ENCODE measurements at places on chromosomes 1 and 21.

DNA sequence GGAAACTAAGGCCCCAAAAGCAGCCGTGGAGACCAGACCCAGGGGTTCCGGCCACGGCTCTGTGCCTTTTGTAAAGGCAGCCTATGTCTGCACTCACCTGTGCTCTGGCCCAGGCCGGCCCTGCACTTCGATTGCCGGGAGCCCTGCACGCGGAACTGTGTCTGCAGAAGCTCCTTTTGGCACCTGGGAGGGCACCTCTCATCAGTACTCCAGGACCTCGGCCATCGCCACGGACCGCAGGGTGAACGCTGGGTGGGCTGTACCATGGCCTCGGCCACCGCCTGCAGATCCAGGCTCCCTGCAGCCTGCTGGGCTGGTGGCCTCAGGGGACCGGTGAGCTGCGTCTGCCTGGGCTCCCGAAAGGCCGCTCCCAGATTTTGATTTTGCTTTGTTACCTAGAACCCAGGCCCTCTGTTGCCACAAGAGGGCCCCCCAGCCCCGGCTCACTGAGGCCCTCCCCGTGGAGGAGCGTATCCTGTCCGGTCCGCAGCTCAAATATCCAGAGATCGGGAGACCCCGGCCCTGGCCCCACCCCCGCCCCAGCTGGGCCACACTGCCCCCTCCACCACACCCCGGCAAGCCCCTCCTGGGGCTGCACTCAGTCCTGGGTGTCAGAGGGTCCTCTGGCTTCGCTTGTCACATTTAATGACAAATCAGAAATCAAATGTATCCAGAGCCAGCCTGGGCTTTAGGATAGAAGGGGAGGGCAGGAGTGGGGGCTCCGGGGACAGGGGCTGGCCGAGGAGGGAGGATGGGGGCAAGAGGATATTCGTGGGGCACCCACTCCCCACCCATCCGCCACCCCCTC lies 60.2 kb upstream of the PDE9A start:
- peak; percentile 54 for DNase-seq

DNA sequence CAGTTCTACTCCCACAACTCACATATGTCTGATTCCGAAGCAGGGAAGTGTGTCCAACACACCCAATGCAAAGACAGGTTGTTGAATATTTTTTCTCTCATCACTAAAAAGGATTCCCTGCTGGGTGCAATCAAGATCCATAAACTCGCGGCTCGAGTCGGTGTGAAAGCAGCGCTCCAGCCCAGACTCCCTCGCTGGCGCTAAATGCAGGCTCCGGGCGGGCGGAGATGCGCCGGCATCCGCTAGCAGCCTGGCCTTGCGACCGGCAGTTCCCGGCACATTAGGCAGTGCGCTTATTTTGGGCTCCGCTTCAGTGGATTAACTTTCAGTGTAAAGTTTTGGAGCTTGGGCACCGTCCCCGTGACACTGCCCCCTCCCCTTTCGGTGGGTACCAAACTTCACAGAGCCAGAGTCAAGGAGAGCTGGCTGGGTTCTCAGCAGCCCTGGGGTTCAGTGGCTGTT lies 87.7 kb upstream of the POU3F1 start:
- DNase-seq, result no peak

DNA sequence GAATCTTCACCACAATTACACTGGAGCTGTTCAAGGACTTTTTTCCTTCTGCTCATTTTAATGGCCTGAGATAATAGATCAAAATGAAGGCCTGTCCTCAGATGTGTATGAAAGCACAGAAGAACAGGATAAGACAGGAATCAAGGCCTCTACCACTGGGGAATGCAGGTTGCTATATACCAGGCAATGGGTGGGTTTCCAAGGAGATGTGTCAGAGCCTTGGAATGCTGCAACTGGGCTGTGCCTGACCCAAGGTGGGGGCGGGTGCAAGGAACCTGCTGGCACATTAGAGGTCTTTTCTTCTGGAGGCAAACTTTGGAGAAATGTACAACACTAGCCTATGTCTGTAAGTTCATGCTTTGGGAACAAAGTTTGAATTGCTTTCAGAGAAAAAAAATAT lies 21.7 kb upstream of the LAMC2 start:
- no peak for DNase-seq

DNA sequence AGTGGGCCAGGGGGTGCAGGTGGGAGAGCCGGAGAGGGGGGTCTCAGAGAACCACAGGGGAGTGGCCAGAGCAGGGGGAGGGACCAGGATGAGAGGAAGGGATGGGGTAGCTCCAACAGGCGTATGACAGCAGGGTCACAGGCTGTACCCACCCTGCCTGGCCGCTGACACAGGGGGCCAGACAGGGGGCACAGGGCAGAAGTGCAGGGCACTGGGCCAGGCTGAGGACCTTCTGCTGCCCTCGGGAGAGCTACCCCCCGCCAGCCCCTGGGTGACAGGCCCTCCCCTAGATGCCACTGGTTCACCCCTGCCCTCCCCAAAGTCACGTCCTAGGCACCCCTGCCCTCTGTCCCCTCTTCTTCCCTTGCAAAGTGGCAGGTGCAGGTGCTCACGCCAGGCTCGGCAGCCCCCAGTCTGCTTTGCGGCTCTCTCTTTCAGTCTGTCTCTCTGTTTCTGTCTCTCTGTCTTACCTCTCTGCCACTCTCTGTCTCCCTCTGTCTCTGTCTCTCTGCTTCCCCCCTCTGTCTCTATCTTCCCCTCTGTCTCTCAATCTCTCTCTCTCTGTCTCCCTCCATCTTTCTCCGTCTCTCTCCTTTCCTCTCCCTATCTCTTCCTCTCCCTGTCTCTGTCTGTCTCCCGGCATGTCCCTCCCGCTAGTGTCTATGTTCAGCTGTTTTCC lies 48.5 kb downstream of the WNT9A start:
- DNase-seq, result no peak

DNA sequence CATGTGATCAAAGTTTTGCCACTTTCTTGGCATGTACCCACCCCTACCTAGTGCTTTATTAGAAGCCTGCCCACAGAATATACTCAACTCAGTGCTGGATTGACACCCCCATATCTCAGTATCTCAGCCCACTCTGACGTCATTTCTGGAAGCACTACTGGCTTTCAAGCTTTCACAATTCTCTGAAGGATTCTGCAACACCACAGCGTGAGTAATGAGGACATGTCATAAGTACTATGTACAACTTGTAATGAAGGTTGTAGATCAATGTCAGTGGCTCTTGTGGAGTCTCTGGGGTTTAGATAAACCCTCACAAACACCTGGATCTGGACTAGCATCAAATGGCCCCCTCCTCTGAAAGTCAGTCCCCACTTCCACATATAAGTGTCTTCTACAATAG lies 57.2 kb downstream of the TNFSF4 start:
- no peak for DNase-seq

GRCh38 chr21:42740405-42740909 lies 87.0 kb downstream of the PDE9A start:
- DNase-seq, result no peak

GRCh38 chr21:45370575-45370974 lies 34.4 kb upstream of the COL18A1 start:
- DNase-seq, result no peak

- peak; percentile 67 for DNase-seq
Measured at GRCh38 chr1:92980732-92981647, 19.7 kb upstream of the DIPK1A start.

DNA sequence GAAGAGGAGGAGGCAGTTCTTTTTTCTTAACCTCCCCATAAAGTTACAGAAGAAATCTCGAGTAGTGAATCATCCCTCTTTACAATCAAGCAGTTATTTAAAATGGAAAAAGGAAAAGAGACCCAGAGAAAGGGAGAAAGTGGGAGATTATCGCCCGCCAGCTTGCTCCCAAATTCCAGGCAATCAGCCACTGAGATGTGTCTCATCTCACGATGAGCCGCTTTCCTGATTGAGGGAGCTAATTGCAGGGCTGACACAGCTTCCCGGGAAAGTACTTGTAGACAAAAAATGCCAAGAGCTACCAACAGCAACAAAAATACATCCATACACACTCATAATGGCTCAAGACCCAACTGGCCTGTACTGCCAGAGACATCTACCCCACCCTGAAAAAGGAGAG lies 191.6 kb upstream of the ZC3H12A start:
- no peak for DNase-seq

DNA sequence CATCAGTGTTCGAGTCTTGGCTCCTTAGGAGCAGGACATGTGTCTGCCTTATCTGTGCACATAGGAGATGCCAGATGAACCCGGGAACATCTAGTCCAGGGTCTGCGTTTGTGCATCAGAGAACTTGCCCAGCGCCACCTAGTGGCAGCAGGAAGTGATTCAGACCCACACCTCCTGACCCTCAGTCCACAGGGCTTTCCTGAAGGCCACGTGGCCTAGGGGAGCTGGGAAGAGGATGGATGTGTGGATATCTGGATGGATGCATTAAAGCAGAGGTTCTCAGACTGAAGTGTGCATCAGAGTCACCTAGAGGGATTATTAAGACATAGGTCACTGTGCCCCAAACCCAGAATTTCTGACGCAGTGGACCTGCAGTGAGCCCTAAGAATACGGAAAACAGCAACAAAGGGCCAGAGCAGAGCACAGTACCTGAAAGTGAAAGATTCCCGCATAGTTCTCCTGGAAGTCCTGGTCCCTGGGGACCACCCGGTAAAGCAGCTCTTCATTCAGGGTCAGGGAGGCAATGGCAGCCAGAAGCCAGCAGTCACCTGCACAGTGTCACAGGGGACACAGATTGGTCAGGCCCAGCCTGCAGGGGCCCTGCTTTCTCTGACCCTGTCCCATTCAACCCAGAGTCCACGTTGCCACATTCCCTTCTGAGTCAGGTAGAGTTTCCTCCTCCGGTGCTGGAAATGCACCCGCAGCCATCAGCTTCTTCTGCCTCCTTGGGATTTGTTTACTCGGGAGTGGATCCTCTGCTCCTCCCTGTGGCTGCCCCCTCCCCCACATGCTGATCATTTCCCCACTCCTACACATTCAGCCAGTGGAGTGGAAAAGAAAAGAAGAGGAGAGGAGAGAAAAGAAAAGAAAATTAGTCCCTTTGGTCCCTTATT lies 37.0 kb downstream of the CAPN8 start:
- DNase-seq, result peak; percentile 48

DNA sequence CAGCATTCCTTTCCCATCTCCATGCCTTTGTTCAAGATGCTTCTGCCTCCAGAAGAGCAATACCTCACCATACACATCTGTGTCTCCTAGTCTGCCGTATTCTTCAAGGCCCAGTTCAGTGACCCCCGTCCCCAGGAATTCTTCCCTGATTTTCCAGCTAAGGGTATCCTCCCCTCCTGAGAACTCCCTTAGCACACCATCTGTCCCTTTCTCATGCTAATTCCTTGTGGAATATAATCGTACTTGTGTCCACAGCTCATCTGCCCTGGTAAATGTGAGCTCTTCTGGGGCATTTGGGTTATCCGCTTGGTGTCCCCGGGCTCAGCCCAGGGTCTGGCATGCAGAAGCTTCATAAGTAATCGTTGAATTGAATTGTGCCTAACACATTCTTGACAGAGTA lies 40.9 kb downstream of the BEND5 start:
- DNase-seq, result no peak

GRCh38 chr1:24635195-24635843 lies 7.8 kb upstream of the SRRM1 start:
- DNase-seq, result peak; percentile 95

- DNase-seq, result no peak
Measured at GRCh38 chr21:34052171-34052570, 21.2 kb upstream of the MRPS6 start.

GRCh38 chr1:156805766-156806511 lies 10.7 kb downstream of the SH2D2A start:
- no peak for DNase-seq

DNA sequence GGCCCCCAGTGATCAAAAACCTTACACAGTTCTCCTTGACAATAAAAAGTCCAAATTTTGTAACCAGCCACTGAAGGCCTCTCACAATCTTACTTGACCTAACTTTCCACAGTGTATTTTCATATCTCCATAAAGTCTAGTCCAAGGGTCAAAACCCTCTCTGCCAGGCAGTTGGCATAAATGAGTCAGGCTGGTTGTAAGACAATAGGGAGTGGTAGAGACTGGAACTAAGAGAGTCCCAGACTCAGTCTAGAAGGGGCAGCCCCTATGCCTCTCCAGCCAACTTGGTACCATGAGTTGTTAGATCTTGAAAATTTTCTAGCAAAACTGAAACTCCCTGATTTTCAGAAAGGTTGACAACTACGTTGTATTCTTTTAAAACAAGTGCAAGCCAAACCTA lies 21.0 kb downstream of the KIF21B start:
- DNase-seq, result no peak

GRCh38 chr1:30511106-30511505 lies 212.3 kb downstream of the MATN1 start:
- DNase-seq, result no peak

DNA sequence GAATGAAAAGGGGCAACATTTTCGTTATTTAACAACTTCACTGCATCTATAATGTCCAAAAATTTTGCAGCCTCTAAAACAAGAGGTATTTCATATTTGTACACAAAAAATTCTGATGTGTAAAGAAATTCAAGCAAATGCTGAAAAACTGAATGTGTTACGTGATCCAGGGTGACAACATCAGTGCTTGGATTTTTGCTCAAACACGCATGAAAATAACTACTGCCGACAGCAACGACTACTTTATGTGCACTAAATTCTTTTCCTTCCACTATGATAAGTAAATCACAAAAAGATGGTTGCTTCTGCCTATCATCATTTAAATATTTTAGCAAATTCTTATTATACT lies 53.4 kb upstream of the ASPM start:
- no peak for DNase-seq

DNA sequence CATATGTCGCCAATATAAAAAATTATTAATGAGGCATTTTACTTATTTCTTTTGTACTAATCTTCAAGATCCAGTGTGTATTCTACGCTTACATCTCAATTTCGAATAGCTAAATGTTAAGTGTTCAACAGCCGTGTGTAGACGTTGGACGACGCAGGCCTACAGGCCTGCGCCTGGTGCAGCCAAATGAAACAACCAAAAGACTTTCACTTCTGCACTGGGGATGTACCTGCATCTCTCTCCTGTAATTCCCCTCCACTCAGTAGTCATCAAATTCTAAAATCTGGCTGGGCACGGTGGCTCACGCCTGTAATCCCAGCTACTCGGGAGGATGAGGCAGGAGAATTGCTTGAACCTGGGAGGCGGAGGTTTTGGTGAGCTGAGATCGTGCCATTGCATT lies 76.8 kb upstream of the HNRNPU start:
- no peak for DNase-seq

- DNase-seq, result no peak
Measured at GRCh38 chr1:183914891-183915290, 110.0 kb downstream of the RGL1 start.

DNA sequence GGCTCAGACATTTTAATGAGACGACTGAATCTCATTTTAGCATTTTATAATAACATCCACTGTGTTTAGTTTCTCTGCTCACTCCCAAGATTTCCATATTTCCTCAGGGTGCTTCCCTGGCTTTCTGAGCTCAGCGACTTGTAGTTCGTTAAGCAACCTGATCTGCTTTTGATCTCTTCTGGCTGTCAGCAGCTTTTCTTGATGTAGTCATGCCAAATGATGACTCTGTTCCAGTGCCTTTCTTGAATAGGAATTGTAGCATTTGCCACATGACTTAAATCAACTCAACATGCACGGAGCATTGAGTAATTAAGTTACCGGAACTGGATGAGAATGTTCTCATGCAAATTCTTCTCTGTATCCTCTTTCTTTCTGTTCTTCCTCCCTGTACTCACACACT lies 246.1 kb downstream of the FMN2 start:
- DNase-seq, result peak; percentile 36
